ENCODE measurements at places on chromosomes 1 and 21.

GRCh38 chr1:9293533-9294404, 1.1 kb downstream of the SPSB1 start:
- DNase-seq = no peak

DNA sequence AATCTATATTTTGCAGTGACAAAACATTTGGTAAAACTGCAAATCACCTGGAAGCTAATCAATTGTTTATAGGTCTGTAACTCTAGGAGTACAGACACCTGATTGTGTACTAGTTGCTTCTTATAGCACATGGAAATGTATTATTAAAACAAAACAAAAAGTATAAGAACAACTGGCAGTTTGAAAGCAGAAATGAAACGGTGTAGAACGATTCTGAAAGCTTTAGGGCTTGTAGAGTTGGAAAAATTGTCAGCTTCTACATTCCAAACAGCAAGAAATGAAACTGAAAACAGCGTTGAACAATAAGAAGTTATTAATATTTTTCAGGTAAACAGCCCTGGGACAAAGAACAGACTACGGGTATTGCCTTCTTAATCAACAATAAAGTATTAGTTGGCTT, 273.3 kb downstream of the OLFM3 start:
- DNase-seq = no peak

- no peak for DNase-seq
These were observed 199.8 kb downstream of the CHRM3 start for GRCh38 chr1:239586128-239586527.

- DNase-seq = no peak
These were observed 569.8 kb downstream of the LMO4 start for GRCh38 chr1:87898431-87898830.

DNA sequence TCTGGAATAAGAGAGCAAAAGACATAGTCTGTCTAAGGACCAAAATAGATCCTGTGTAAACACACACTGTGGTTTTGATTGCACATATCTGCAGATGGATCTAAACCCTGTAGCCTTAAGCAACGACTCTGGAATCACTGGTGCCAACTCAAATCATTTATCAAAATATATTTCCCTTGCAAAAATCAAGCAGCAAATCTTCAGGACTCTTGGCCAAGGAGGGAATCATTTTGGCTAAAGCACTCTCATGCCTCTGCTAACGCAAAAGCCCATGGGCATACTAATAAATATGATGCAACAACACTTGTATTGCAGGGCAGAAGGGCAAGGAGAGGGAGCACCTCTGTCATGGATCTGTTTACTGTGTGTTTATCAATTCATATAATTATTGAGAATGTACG, 155.4 kb upstream of the DUSP10 start:
- DNase-seq = no peak

DNA sequence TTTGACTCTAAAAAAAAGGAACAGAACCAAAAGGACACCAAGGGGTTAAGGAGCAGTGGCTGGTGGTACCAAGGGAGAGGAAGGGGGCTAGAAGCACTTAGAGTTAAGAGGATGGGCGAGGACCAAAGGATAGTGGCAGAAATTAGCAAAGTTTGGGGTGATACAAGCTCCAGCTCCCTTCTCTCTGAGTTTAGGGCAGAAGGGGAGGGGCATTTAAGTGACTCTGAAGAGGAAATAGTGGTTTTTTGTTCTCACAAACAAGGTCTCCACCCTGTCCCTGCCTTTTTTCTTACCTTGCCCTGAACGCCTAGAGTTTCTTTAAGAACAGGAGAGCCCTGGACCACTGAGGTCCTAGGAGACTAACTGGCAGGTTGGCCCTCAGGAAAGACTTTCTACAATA, 3.3 kb downstream of the CDC42SE1 start:
- no peak for DNase-seq

GRCh38 chr1:46532498-46533178, 18.8 kb downstream of the KNCN start:
- no peak for DNase-seq

- DNase-seq = no peak
These were observed 8.6 kb upstream of the FOXE3 start for GRCh38 chr1:47407481-47407880.

DNA sequence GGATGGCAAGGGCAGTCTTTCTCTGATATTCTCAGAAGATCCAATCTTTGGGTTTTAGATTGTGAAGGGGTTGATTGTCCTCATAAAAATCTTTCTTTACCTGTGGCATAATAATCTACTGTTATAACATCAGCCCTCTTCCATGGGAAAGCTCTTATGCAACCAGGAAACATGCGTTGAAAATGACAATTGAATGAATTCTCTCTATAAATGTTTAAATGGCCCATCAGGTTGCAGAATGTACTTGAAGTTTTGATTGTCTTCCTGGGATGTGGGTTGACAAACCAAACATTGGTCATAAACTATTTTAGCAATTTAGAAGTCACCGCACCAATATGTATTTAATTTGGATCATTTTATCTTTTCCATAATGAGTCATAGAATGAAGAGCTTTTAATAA, 31.7 kb upstream of the ITLN1 start:
- DNase-seq = no peak

DNA sequence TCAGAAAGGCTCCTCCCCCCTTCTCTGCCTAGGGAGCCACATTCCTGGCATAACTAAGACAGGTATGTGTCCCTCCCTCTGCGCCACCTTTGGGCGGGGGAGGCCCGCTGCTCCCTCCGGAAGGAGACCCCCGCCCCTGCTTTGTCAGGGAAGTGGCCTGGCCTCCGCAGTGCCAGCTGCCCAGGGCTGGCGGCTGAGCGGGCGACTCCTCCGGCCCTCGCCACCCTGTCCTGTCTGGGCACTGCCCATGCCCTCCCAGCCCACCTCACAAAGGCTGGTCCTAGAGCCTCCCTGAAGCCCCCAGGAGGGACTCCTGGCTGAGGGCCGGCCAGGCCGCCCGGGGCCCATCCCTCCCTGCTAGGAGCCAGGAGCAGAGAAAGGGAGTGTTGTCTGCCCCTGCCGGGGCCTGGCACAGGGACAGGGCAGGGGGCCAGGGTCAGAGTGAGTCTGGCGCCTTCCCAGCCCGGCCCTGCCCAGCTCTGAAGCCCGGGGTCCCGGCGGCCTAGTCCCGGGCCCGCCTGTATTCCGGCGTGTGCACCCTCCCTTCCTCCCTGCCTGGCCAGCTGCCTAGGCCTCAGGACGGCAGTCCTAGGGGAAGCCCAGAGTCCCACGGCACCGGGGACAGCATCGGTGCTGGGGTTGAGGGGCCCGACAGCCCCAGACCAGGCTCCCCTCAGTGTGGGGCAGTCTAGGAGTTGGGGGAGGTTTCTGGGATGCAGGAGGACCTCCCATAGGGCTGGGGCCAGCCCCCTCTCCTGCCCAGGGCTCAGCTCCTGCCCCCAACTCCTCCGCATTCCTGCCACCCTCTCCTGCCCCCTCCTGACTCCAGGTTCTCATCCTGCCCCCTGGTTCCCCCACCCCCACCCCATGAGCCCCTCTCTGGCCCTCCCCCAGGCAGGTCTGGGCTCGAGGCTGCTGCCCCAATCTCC, 5.1 kb downstream of the AGRN start:
- no peak for DNase-seq

DNA sequence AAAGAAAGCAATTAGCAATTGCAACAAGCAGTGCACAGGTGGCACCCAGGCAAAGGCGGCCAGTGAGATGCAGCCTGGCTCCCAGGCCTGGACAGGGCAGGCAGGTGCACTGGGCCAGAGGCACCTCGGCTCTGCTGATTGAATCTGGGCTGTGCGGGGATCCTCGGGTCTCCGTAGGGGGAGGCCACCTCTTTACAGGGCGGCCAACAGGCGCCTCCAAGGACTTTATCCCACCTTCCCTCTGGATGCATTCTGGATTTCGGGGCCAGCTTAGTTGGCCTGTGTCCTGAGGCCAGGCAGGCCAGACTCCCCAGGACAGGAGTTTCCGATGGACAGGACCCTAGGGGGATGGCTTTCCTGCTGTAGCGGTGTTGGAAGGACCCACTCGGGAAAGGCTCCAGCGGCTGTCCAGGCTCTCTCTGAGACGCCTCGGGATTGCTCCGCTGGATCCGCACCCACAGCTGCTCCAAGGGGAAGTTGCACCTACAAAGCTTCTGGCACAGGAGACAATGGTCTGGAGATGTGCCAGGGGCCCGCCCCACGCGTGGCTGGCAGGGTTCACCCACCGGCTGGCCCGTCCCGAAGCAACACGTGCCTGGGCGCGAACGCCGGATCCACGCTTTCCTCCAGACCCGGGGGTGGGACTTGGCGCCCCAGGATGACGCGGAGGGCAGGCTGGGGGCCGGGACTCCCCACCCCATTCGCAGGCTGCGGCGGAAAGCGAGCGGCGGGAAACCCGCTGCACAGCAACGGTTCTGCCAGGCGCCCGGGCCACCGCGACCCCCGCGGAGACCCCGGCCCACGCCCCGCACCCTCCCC, 810 bp downstream of the SLC19A1 start:
- DNase-seq = no peak

GRCh38 chr21:31660259-31660565, 719 bp downstream of the SOD1 start:
- no peak for DNase-seq

DNA sequence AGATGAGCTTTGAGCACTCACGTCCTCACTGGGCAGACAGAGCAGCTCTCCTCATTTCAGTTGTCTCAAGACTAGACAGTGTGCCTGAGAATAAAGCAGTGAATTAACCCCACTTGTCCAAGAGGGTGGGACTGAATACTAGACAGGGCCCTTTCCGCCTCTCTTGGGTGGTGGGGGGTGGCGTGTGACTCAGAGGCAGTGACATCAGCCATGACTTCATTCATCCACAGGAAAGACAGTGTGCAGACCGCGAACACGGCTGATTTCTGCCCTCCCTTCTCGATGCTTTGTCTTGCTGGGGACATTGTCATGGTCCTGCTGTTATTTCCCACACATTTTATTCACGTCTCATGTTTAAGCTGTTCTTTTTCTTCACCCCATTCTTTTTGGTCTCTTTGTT, 64.9 kb downstream of the FGGY start:
- DNase-seq = no peak

GRCh38 chr1:204921855-204922516, 51.3 kb downstream of the NFASC start:
- no peak for DNase-seq

GRCh38 chr1:66678146-66678545, 74.1 kb upstream of the DYNLT5 start:
- DNase-seq = no peak

GRCh38 chr1:246602194-246602593, 35.9 kb downstream of the CNST start:
- DNase-seq = no peak

DNA sequence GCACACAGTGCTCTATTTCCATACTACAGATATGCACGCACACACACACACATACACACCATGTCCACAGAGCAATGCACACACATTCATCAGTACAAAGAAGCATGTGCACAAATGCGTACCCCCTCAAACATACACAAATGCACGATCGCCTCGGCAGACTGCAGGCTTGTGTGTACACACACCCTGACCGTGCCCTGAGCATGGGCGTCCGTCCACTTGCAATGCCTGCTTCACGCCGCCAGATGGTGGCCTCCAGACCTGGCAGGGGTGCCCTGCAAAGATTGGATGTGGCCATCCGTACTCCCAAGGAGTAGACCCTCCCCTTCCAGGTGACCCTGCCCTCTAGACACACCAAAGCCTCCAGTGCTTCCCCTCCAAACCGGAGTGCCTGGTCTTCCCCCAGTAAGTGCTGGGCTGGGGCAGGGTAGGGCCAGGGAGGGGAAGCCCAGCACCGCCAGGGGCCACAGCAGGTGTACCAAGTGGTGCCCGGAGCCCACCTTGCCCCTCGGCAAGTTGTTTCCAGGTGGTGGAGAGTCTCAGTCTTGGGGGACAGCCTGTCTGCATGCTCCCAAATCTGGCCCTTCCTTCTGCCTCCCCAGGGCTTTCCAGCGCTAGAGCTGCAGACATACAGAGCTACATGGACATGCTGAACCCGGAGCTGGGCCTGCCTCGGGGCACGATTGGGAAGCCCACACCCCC, 20.6 kb downstream of the ESPN start:
- no peak for DNase-seq

- DNase-seq = no peak
These were observed 100.6 kb upstream of the VAMP3 start for GRCh38 chr1:7670334-7671145.

DNA sequence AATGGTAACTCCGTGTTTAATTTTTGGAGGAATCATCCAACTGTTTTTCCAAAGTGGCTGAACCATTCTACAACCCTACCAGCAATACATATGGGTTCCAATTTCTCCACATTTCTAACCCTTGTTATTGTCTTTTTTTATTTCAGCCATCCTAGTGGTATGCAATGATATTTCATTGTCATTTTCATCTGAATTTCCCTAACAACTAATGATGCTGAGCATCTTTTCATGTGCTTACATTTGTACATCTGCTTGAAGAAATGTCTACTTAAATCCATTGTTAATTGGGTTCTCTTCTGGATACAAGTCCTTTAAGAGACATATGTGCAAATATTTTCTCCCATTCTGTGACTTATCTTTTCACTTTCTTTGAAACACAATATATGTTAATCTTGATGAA, 43.3 kb downstream of the EPRS1 start:
- no peak for DNase-seq

DNA sequence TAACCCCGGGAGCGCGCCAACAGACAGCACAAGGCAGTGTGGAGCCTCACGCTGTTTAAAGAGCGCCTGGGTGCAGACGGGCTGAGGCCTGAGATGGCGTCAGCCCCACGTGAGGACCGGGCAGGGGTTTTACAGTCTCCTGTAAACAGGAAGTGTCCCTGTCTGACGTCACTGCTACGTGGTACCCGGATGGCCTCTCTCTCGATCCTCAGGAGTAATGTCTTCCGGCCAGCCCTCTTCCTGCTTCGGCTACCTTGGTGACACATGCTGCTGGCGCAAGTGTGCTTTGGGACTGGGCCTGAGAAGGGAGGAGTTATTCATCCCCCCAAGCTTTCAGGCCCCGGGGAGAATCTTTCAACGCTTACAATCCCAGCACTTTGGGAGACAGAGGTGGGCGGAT, 41.2 kb downstream of the CNST start:
- no peak for DNase-seq

GRCh38 chr1:234309598-234310459, 63.4 kb upstream of the COA6 start:
- DNase-seq = peak; percentile 15

- no peak for DNase-seq
These were observed at the start of gene SYNC for GRCh38 chr1:32702599-32703478. Gene SYNC (minus strand): TSS chr1:32702770. CDS start chr1:32702660, 110 bp downstream.

DNA sequence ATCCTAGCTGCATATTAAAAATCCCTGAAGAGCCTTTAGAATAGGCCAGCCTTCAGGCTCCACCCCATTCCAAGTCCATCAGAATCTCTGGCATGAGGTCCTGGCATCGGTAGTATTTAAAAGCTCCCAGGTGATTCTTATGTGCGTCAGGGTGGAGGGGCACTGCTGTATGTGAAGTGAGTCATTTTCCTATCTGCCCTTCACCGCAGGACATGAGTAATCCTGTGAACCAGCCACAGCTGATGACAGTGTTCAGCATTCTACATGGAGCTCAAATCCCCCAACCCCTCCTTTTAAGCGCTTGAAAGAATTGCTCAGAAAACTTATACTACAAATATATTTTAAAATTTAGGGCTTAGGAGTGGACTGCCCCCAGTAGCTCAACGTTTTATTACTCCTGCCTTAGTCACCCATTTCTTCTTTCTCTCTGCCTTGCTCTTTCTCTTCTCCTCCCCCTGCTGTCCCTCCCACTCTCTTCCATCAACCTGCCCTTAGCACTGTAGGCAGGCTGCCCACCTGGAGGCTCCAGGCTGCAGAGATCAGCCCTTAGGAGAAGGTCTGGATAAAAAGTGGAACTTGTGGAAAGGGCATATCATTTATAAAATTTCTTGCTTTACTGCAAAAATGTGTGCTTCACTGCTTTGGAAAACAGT, 73.8 kb upstream of the ZNF281 start:
- DNase-seq = peak; percentile 24
